ENCODE measurements at places on chromosomes 4 and X. TPM values are rescaled to one million over a fixed set of nuclear protein-coding genes. Genes with fewer than 3 reads are reported as not detected.

Gene CYBB
- 0.07 TPM for total RNA-seq

Gene GPM6B
- total RNA-seq, result not detected

Gene CABS1
- total RNA-seq, result not detected

Gene ADRA2C
- not detected for total RNA-seq

DNA sequence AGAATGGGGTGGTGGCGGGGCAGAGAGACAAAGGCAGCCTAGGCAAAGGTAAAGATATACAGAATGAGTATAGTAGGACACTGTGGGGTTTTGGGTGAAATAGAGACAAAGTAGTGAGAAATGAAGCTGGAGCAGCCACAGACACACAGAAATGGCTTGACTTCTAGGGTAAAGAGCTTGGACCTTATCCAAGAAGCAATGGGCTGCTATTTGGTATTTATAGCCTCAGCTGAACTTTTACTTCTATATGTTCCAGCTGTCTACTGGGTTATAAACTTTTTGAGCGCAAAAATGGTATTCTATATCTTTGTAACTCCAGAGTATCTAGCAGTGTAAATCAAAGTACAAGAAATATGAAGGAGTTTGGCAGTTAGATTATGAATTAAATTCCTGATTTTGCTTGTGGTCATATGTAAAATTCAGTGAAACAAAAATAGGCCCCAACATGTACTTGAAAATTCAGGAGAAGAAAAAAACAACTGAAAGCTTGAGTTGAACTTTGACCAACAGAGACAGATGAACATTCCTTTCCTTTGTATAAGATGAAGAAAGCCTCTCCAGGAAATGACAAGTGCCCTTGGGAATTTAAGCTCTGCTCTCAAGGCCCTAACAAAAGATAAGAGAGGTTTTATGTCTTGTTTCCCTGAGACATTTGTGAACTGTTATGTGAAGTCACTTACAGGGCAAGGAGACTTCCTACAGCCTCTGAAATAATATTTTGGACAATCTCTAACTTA lies 354.1 kb downstream of the CHIC1 start:
- no peak for DNase-seq

DNA sequence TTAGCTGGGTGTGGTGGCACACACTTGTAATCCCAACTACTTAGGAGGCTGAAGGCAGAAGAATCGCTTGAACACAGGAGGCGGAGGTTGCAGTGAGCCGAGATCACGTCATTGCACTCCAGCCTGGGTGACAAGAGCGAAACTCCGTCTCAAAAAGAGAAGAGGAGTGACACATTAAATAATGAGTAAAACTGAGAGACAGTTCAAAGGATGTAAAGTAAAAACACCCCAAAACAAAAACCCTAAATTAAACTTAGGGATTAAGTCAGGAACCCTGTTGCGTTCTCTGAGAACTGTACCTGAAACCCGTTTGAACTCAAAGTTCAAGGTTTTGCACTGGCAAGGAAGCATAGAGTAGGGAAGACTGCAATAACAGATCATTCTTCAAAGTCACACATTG lies 141.7 kb downstream of the BRWD3 start:
- peak; percentile 3 for DNase-seq

GRCh38 chrX:37754516-37754915 lies 25.3 kb upstream of the CYBB start:
- DNase-seq, result no peak

DNA sequence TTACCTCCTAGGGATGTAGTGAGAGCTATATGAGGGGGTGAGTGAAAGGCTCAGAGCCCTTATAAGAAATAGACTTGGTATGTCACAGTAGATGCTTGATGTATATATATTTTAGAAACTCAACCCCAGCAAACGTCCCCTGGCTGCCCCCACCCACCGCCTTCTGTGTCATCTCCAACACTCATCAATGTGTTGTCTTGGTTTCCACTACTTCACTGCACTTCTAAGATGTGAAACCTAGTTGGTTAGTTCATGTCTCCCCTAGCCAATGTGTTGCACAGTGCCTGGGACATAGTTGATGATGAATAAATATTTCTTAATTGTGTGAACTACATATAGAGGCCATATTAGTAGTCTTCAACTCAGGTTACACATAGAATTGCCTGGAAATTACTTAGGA lies 4.4 kb downstream of the FGFBP2 start:
- DNase-seq, result peak; percentile 65
